Renal cortex interstitium (tissue), 15 donors: ENCODE measurements at places on chromosomes 12 and 14. TPM values are rescaled to one million over a fixed set of nuclear protein-coding genes. Genes with fewer than 3 reads are reported as not detected.

PMCH gene
- 0.45 TPM for polyA plus RNA-seq

DNA sequence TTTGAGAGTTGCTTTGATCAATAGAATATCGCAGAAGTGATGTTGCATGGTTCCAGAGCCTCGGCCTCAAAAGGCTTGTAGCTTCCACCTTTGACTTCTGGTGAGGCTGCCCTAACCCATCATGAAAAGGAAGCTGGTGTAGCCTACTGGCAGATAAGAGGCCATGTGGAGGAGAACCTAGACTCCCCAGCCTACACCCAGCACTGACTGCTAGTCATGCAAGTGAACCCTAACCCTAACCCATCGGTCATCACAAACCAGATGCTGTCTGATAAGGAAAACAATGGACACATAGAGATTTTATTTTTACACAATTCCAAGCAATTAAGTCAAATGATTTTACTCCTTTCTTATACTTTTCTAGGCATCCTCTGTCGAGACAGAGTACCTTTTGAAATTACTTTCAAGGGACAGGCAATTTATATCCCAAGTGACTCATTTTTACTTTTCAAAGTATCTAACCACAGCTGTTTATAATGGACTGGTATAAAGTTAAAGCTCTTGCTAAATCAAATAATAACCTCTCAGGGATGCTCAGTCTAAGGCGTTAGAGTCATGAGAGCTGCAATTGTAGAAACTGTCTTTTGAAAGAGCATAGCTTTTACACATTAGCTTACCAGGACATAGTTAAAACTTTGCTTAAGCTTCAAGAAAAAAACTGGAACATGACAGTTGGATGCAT lies 17.6 kb downstream of the PTPRB start:
- DNase-seq: no peak

DNA sequence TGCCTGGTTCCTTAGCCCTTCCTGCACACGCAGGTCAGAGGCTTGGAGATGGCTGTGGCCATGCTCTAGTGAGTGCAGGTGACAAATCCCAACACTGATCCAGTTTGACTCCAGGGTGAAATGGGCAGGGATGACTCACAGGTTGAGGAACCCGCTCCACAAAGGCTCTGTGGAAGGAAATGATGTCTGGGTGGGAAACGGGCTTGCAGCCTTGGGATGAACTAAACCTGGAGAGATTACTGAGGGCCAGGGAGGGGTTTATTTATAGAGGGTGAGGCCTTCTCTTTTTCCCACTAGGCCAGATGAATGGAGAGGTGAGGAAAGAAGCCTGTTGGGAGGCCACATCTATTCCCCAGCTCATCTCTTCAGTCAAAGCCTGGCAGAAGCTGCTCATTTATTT lies 29.3 kb upstream of the EMP1 start:
- no peak for DNase-seq

DNA sequence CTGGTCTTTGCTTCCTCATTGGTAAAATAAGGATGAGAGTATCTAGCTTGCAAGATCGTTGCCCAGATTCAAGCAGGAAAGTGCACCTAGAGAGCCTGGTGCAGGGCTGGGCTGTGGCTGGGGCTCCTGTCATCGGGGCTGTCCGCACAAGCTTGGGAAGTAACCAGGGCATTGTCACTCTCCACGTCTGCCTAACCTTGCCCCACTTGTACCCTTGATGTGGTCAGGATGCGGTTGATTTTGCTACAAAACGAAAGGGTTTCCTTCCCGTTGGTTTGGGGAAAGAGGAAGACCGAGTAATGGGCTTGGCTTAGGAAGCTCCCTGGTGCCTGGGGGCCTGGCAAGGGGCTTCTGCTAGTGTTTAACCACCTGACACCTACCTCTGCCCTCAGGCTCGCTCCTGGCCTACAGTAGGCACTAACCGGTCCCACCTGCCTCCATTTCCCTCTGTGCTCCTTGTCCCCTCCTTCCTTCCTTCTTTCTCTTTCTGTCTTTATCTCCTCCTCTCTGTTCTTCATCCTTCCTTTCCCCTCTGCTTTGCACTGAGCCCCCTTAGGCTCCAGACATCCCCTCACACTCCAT lies 21.8 kb downstream of the MVK start:
- DNase-seq: no peak

SNRNP35 gene
- 43.2 TPM for polyA plus RNA-seq

- DNase-seq: peak; percentile 41
Observed at GRCh38 chr12:124087266-124088051, 114.4 kb downstream of the ZNF664 start.

RAD9B gene
- 1.3 TPM for polyA plus RNA-seq

DNA sequence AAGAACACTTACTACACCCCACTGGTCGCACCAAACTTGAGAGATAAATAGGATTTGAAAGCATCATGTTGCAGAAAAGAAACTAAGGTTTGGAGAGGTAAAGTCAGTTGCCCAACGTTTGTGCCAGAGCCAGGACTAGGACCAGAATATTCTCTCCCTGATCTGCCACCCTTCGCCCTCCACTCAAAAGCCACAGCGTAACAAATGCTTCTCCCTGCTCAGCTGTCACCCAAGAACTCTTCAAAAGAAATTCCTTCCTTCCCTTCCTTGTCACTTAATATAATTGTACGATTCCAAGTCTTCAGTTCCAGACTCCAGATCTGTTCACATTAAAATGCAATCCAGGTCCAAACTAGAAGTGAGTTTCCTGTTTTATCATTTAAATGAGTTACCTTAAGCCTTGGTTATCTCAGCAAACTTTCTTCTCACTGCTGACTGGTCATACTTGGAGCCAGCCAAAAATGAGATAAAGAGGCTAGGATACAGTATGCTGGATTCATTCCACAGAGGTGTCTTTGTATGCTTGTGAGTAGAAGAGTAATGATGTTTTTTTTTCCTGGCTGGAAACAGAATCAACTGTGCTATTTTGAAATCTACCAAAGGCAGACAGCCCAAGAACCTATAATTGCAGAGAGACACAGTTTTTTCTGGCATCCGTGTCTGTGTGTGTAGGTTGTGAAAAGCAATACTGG lies 12.8 kb upstream of the PPFIBP1 start:
- no peak for DNase-seq

GRCh38 chr12:71191509-71192196 lies 33.9 kb upstream of the TSPAN8 start:
- no peak for DNase-seq
